Hematopoietic multipotent progenitor cell treated with erythropoietin and hydrocortisone succinate and interleukin-3 and kit ligand, for 4 days (in vitro differentiated cells): ENCODE measurements at places on chromosomes 7 and 10.

- no peak for DNase-seq
Observed at GRCh38 chr10:13395540-13395939, 47.4 kb upstream of the SEPHS1 start.

DNA sequence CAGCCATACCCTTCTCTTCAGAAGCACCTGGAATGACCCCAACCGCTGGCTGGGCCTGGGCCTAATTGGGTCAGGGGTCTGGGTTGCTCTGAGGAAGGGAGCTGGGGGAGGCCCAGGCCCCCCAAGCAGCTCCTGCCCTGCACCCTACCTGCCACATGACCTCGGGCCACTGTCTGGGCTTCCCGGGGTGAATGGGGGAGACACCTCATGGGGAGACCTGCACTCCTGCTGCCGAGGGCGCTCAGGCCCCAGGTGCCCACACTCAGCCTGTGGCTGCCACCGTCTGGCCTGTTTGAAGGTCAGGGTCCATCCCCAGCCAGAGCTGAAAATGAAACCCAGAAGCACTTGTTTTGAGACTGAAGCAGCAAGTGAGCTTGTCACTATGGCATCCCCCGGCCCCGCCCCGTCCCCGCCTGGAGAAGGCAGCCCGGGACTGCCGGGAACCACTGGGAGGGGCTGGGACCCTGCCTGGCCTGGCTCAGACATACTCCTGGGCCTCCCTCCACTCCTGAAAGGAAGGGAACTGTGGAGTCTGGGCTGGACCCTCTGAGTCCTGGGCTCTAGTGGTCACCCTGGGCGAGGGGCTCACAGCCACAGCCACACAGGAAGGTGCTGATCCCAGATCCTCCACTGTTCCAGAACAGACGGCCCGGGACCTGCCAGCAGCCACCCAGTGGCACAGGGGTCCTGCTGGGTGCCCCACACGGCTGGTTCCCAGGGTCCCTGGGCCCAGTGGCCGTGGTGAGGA is 7.4 kb upstream of the MICALL2 start:
- peak; percentile 42 for DNase-seq

- no peak for DNase-seq
Observed at GRCh38 chr7:49873420-49873819, 100.0 kb downstream of the VWC2 start.

DNA sequence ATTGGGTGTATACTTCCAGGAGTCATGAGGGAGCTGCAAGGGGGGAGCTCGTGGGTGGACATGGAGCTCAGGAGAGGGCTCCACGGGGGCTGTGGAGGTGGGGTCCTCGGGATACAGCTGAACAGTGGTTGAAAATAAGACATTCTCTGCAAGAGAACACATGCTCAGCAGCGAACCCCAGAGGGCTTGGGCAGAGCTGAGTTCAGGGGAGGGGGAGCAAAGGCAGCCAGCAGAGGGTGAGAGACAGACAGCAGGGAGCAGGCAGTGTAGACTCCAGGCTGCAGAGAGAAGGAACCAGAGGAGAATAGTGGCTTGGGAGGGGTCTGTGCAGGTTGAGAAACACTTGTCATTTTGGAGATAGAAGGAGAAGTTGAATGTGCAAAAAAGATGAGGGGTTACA is 73.0 kb upstream of the LRRC18 start:
- no peak for DNase-seq

GRCh38 chr10:63281967-63282366 is 148.8 kb downstream of the NRBF2 start:
- no peak for DNase-seq

DNA sequence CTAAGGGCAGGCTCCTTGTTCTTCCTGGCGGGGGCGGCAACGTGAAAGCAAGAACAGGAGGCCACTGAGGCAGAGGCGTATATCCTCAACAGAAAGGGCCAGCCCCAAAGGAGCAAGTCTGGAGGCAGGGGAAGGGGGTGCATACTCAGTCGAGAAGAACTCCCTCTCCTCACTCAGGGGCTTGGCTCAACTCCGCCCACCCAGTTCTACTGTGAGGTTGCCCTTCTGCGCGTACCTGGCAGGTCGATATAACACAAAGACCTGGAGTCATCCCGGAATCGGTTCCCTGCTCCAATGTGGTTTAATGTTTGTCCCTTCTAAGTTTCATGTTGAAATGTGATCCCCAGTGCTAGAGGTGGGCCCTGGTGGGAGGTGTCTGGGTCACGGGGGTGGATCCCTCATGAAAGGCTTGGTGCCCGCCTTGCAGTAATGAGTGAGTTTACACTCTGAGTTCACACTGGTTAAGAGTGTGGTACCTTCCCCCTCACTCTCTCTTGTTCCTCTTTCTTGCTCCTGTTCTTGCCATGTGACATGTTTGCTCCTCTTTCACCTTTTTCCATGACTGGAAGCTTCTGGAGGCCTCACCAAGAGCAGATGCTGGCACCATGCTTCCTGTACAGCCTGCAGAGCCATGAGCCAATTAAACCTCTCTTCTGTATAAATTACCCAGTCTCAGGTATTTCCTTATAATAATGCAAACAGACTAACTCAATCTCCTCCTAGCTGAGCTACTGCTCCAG is 32.6 kb downstream of the GSDME start:
- DNase-seq: no peak

GRCh38 chr7:108088729-108089128 is 41.4 kb downstream of the LAMB4 start:
- DNase-seq: no peak

DNA sequence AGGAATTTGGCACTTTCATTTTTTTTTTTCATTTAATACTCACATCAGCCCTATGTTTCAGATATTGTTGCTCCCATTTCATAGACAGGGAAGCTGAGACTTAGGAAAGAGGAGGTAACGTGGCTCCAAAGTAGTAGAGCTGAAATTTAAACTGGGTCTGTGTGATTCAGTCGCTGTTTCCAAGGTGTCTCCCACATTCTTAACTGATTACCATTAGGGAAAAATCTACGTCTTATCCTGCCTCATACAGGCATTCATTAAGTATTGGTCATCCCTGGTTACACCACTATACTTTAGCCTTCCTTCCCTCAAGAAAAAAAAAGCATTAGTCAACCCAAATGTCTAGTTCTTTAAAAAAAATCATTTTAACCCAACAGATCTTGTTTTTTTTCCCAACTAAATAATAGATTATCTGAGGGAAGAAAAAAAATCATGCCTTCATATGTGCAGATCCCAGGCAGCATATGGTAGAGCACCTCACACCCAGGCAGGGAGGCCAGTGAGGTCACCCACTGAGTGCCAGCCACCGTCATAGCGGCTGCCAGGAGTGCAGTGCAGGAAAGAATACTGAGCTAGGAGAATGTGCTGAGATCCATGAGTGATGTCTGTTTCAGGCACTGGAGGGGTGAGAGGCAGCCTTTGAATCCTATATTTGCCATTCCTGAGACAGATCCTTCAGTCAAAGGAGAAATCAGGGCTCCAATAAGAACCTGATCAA is 59.0 kb upstream of the SORCS3 start:
- no peak for DNase-seq

DNA sequence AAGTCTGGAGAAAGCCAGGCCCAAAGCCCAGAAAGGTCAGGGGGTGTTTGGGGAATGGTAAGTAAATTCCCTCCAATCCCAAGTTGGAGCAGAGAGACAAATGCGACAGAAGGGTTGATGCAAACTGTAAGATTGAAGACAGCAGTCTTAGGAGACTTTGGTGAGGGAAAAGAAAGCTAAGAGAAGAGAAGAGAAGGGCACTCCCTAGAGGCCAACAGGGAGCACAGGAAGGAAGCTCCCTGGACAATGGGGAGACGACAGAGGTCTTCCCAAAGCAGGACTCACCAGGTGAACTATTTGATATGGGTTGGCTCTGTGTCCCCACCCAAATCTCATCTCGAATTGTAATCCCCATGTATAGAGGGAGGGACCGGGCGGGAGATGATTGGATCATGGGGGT is 151.5 kb downstream of the KIF20B start:
- no peak for DNase-seq

- DNase-seq: no peak
Observed at GRCh38 chr10:42982891-42983506, 93.9 kb upstream of the RET start.

DNA sequence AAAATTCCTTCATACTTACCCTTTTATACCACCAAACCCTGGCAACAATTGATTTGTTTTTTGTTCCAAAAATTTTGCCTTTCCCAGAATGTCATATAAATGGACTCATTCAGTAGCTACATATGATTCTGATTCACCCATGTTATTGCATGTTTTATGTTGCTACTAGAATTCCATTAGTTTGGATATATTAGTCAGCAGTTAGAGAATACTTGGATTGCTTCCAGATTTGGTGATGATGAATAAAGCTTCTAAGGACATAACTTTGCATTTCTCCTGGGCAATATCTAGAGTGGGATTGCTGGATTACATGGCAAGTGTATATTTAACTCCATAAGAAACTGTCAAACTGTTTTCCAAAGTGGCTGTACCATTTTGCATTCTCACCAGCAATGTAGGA is 806.9 kb downstream of the DNAJB9 start:
- DNase-seq: no peak

DNA sequence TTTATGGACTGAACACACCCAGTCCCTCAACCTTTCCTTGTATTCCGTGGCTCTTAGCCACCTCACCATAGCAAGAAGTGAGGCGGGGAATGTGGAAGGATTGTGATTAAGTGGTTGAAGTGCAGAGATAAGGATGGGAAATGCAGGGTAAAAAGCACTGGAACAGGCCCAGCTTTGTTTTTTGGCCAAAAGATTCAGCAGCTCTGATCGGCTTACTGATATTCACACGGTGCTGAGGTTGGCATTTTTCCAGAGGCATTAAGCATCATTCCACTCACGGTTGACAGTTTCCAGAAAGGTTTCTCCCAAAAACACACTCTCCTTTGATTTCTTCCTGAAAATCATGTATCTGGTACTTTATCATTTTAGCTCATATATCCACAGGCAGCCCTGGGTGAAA is 544.2 kb downstream of the CNTNAP2 start:
- peak; percentile 35 for DNase-seq

- no peak for DNase-seq
Observed at GRCh38 chr7:14859267-14859666, 43.3 kb downstream of the DGKB start.

GRCh38 chr10:125083576-125083920 is 76.8 kb downstream of the CTBP2 start:
- no peak for DNase-seq

DNA sequence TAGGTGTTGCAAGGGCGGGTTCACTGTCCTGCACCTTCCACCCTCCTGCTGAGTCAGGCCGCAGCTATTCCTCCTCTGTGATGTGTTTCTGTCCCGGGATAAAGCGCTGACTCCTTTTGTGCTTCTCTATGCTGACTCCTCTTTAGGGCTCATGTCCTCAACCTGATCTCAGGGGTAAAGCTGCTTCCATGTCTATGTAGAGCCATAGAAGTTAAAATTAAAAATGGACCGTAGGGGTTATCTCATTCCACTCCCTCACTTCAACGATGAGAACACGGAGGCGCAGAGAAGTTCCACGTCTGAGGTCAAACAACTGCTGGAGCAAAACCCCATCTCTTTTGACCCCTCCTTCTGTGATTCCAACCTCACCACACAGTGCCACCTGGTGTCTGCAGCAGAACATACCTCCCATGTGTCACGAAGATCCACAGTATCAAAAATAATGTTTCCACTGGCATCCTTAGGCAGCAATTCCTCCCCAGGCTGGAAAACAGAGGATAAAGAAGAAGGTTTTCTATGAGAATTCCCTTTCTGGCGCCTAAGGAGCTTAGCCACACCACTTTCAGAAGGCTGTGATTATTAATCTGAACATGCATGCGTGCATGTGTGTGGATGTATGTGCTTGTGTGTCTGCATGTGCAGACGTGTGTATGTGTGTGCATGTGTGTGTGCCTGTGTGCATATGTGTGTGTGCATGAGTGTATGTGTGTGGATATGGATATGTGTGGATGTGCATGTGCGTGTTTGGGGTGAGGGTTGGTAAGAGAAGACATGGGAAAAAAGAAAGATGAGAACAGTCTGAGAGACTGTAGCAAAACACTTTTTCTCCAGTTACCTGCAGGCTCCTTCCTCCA is 81.2 kb upstream of the UCN3 start:
- DNase-seq: peak; percentile 92

DNA sequence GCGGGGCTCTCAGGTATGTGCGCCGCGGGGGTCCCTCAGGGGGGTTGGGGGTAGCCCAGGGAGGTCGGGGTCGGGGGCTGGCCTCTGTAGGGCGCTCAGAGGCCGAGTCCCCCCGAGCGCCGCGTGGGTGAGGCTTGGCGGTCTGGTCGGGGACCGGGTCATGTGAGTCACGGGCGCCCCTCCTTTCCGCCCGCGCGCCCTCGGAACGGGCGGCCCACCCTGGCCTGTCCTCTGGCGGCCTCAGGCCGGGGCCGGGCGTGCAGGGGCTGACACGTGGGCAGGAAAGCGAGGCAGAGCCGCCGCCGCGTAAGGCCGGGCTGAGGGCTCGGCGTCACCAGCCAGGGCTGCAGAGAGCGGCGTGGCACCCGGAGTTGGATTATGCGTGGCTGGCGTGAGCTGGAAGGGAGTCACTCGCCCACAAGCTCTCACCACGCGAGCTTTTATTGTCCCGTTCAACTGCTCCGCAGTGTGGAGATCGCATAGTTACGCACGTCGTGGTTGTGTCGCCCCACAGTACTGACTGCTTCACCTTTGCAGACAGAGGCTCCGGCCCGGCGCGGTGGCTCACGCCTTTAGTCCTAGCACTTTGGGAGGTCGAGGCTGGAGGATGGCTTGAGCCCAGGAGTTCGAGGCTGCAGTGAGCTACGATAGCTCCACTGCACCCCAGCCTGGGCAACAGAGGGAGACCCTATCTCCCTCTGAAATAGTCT is 385 bp downstream of the SHLD2 start:
- peak; percentile 93 for DNase-seq

DNA sequence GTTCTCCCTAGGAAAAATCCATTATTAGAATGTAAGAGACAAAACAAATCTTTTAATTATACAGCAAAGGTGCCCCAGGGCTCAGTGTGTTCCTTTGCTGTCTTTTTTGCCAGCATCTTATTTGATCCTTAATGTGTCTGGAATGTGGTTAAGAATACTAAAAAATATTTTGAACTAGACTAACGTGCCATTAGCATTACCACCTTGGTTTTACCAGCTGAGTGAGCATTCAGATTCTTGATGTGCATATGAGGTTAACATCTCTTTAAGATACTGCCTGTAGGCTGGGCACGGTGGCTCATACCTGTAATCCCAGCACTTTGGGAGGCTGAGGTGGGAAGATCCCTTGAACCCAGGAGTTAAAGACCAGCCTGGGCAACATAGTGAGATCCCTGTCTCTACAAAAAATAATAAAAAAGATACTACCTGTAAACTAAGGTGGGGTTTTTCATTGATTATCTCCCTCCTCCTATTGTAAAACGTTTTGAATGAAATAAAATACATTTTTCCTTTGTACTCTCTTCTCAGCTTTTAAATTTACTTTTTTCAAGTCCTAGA is 96.6 kb downstream of the CCNY start:
- DNase-seq: no peak

DNA sequence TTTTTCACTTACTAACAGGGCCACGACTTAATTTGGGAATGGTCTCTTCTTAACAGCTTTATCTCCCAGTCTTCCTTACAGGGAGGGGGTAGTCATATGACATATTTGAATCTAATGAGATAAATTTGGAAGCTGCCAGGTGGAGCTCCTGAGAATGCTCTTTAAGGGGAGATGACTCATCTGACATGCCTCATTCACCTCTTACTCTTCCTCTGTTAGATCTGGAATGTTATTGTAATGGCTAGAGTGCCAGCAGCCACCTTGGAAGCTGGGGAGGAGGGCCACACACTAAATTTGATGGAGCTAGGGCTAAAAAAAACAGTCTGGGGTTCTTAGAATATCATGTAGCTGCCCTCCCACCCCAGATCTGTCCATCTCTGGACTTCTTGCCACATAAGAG is 22.7 kb downstream of the HECW1 start:
- no peak for DNase-seq

- peak; percentile 68 for DNase-seq
Observed at GRCh38 chr10:115129752-115130151, 36.6 kb downstream of the ATRNL1 start.

- DNase-seq: no peak
Observed at GRCh38 chr7:33677556-33677955, 227.8 kb upstream of the BMPER start.
